ENCODE measurements at places on chromosomes 3 and 15. TPM values are rescaled to one million over a fixed set of nuclear protein-coding genes. Genes with fewer than 3 reads are reported as not detected.

AZI2 gene
- polyA plus RNA-seq, result 77.5 TPM

SELENOT gene
- polyA plus RNA-seq, result 64.5 TPM

DNA sequence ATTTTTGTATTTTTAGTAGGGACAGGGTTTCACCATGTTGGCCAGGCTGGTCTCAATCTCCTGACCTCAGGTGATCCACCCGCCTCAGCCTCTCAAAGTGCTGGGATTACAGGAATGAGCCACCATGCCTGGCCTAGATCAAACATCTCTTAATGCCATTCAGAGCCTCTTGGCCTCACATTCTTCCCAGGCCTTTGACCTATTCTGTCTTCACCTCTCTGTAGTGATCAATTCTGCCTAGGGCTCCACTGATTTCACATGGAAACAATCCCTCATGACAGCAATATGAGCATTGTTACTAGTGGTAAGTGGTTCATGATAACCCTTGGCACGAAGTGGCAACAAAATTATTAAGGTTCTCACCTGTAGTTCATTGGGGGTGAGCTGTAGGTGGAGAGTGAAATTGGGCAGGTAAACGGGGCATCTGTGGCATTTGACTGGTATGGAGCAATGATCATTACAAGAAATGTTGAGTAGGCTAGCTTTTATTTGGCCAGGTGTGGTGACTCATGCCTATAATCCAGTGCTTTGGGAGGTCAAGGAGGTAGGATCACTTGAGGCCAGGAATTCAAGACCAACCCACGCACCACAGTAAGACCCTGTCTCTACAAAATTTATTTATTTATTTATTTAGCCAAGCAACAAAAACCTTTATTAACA is 4.8 kb upstream of the ARPIN start:
- DNase-seq, result no peak

DNA sequence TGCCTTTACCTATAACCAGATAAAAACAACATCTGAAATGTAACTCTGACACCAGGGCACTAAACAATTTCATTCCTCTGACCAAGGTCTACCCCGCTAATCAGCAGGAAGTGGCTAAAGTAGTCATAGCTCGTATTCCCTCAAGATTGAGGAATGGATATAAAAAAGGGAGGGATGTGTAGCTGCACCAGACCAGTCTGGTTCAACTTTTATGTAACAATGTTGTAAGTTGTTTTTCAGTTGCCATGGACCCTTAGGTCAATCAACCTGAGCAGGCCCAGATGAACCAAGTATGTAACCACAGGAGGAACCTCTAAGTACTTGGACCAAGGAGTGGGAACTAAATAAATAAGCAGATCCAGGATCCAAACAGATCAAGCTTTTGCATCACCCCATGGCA is 28.4 kb upstream of the IFT57 start:
- no peak for DNase-seq

DNA sequence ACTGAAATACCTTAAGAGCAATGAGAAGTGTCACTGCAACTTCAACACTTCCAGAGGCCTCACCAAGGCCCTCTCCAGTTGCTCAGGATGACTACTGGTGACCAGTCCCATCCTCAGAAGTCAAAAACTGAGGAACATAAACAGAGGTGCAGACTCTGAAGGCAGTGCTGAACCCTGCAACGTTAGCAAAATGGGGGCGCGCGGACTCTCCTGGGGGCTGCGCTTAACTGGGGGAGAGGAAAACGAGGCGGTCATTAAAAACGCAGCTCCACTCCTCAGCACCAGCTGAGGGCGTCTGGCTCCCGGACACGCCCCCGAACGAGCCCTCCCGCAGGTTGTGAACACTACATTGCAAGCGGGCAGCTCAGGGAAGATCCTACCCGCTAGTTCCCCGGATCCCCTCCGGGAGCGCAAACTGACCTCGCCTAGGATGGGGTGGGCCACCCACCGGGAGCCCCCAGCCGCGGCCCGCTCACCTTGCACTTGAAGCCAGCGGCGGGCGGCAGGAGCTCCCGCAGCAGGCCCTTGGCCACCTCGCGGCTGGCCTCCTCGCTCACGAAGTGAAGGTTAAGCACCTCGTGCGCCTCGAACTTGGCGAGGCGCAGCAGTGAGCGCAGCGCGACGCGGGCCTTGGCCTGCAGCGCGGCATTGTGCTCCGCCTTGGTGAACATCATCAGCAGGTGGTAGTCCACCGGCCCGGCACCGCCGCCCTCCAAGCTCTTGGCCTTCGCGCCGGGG is 711 bp downstream of the XXYLT1 start:
- no peak for DNase-seq

- DNase-seq, result no peak
These were observed 70.1 kb downstream of the KLF15 start for GRCh38 chr3:126287171-126287535.

DNA sequence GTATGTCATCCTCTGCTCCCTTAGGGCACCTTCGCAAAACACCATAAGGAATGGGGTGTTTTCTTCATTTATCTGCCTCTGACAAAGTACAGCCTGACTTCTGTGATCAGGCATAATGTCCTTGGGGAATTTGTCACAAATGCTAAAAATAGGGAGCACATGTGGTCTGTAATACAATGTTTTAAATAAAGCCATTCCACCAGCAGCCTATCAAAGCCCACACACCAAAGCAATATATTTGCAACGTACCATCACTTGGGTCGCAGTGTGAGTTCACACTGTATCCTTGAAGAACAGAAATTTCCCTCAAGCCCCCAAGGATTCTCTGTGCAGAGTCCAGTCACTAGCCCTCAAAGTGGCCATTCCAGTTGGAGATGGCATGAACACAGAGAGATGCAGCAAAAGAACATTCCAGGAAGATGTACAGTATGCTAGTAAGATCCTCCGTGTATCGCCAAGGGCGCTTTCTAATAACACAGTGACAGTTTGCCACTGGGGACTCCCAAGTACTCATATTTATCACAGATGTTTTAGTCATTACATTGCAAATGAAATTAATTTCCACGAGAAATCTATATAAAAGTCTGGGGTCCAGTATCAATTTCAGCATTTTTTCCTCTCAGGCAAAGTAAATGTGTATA is 246.7 kb downstream of the MCTP2 start:
- DNase-seq, result no peak
